Suprapubic skin (tissue), 4 donors: ENCODE measurements at places on chromosomes 6 and 20.

DNA sequence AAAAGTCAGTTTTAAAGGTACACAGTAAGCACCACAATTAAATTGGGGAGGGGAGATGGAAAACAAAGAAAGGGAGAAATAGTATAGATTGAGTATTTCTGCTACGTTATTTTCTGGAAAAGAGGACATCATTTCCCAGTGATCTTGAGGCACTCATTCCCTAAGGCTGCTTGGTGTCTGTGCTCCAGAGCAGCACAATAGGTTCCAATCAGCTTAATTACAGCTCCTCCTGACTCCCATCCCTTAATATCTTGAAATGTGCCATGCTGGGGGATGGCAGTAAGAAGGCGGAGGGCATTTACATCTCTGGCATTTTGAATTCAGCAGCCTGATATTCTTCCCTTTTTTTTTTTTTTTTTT, 39.5 kb upstream of the BEND3 start:
- no peak overlapping the region for H3K27ac ChIP-seq
- H3K36me3 ChIP-seq, result no peaks in the 10 kb centered on the region
- no peaks in the 10 kb centered on the region for H3K4me1 ChIP-seq
- DNase-seq, result no peak
- H3K27me3 ChIP-seq, result no peaks in the 10 kb centered on the region

DNA sequence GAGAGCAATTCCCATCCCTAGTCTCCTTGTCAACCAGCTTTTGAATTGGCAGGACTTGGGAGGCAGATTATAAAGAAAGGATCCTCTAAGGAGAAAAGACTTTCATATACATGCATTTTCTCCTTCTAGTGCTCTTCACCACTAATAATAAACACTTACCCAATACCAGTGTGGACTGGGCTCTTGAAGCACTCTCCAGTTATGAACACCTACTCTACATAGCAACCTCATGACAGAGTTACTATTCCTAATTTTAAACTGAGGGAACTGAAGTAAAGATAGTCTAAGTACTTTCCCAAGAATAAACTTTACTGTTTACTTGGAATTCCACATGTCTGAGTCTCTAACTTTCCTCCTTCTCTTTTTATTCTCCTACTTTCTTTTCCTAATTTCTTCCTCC, 4.8 kb downstream of the COL9A1 start:
- no peaks in the 10 kb centered on the region for H3K4me1 ChIP-seq
- no peak overlapping the region for H3K27ac ChIP-seq
- H3K4me3 ChIP-seq, result no peak overlapping the region
- no peak for DNase-seq
- peaks cover 15% of the 10 kb centered on the region for H3K27me3 ChIP-seq

DNA sequence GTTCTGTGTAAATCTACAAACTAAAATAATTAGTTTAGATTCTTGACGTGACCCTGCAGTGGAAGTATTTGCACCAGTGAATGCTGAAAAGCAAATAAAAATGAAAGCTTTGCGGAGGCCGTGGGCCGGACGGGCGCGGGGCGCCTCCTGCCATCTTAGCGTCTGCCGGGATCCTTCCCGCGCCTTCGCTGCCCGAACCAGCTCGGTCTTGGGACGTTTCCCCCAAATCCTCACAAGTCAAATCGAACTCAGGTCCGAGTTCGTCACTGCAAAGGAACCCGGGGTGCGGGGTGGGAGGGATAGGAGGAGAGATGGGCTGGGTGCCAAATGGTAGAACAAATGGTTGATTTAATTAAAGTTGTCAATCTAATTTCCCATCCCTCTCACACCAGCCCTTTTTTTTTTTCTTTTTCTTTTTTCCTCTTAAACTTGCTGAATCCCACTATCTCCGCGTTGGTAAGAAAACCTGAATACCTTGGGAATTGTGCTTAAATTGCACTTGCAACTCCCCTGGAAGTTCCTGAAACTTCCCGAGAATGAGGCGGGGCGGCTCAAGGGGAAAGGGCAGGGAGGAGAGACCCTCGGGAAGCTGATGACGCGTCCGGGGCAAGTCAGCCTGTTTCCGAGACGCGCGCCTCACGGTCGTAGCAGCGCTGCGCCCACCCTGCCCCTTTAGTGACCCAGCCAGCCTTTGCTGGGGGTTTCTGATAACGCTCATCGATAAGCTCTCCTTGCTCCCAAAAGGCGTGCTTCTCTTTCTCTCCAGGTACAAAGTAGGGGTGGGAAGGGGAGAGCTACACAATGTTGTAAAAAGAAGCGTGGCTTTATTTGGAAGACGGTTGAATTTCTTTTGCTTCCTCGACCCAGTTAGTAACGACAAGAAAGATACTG, 1.8 kb downstream of the GJA1 start:
- peak overlapping the region; percentile 91 for H3K27ac ChIP-seq
- peak; percentile 76 for DNase-seq
- no peaks in the 10 kb centered on the region for H3K27me3 ChIP-seq
- no peaks in the 10 kb centered on the region for H3K36me3 ChIP-seq
- peaks cover 42% of the 10 kb centered on the region for H3K4me1 ChIP-seq

DNA sequence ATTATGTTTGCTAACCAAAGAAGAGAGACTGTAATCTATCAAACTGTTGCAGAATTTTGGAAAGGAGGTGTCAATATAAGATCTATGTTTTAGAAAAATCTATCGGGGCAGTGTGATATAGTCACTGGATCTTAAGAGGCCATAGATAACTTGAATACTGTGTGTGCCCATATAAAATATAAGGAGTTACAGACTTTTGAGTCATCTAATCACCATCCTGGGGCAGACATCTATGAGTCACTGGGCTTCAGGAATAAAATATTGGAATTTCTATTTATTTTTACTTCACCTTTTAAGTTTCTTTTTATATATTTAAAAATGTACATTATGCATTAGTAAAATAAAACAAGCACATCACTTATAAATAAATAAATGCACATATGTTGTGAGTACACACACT, 509.3 kb upstream of the MAN1A1 start:
- H3K4me1 ChIP-seq, result no peaks in the 10 kb centered on the region
- DNase-seq, result no peak
- no peaks in the 10 kb centered on the region for H3K27me3 ChIP-seq
- H3K4me3 ChIP-seq, result no peak overlapping the region
- H3K27ac ChIP-seq, result no peak overlapping the region

- no peaks in the 10 kb centered on the region for H3K36me3 ChIP-seq
- H3K4me1 ChIP-seq, result peaks cover 11% of the 10 kb centered on the region
- H3K27me3 ChIP-seq, result peaks cover 5% of the 10 kb centered on the region
Measured at GRCh38 chr6:40545954-40546353, 41.2 kb downstream of the LRFN2 start.

DNA sequence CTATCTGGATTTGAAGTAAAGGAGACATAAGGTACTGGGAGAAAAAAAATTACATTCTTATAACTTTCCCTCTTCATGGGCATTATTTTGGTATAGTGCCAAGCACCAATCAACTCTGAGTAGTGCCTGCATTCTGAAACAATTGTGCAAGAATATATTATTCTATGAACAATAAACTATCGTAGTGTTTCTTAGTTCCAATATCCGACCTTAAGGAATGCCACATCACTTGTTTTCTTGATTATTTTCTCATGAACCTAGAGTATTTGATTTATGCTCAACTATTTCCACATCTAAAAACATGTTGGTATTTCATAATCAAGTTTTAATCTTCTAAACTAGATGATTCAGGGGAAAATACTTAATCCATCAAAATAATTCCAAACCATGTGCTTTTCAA, 294.4 kb upstream of the TBX18 start:
- DNase-seq, result no peak
- H3K27ac ChIP-seq, result no peak overlapping the region
- H3K36me3 ChIP-seq, result no peaks in the 10 kb centered on the region
- no peaks in the 10 kb centered on the region for H3K4me1 ChIP-seq
- no peaks in the 10 kb centered on the region for H3K27me3 ChIP-seq

DNA sequence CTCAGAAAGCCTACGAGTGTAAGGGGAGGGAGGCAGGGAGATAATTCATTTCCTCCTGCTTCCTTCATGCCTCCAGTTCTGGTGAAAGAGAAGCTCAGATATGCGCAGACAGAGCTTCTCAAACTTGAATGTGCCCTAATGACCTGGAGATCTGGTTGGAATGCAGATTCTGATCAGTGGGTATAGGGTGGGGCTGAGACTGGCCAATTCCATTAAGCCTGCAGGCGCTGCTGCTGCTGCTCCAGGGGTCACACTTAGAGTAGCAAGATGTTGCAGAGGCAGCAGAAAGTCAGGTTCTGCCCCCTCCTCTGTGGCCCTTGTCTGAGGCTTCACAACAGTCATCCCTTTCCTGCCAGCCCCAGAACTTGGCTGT, 161.0 kb downstream of the DHX35 start:
- no peak overlapping the region for H3K4me3 ChIP-seq
- no peak overlapping the region for H3K27ac ChIP-seq
- H3K36me3 ChIP-seq, result no peaks in the 10 kb centered on the region
- H3K4me1 ChIP-seq, result no peaks in the 10 kb centered on the region
- H3K27me3 ChIP-seq, result peaks cover 28% of the 10 kb centered on the region

GRCh38 chr20:35702824-35703695, 3.9 kb downstream of the ROMO1 start:
- H3K4me3 ChIP-seq, result no peak overlapping the region
- H3K4me1 ChIP-seq, result peaks cover 19% of the 10 kb centered on the region
- H3K36me3 ChIP-seq, result peaks cover 56% of the 10 kb centered on the region

DNA sequence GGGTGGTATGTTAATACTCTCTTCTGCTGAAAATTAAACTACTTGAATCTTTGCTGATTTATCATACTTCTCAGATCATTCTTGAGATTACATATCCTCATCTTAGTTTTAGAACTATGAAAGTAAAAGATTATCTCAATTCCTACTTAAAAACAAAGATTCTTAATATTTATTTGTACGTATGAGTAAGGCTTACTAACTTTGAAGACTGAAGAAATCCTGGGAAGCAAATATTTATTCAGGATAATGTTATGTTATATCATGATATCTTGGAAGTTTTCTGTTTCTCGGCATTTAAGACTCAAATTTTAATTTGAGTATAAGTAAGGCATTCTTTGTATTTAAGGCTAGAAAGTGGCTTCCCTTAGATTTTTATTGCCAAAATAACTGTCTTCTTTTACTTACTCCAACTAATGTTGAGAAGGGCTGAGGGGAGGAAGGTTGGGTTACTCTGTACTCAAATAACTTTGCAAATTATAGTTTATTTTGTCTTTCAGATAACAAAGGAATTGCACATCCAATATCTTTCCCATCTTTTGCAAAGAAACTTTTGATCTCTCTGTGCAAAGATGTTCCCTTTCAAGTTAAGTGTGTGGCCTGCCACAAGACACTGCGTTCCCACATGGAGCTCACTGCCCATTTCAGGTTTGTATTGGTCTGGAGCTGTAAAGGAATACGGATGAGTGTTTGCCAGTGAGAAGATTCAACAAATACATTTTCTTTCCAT, 30.5 kb upstream of the BAG2 start:
- no peaks in the 10 kb centered on the region for H3K4me1 ChIP-seq
- H3K27me3 ChIP-seq, result no peaks in the 10 kb centered on the region
- H3K27ac ChIP-seq, result no peak overlapping the region
- no peak overlapping the region for H3K4me3 ChIP-seq
- no peak for DNase-seq
- peaks cover 28% of the 10 kb centered on the region for H3K36me3 ChIP-seq

DNA sequence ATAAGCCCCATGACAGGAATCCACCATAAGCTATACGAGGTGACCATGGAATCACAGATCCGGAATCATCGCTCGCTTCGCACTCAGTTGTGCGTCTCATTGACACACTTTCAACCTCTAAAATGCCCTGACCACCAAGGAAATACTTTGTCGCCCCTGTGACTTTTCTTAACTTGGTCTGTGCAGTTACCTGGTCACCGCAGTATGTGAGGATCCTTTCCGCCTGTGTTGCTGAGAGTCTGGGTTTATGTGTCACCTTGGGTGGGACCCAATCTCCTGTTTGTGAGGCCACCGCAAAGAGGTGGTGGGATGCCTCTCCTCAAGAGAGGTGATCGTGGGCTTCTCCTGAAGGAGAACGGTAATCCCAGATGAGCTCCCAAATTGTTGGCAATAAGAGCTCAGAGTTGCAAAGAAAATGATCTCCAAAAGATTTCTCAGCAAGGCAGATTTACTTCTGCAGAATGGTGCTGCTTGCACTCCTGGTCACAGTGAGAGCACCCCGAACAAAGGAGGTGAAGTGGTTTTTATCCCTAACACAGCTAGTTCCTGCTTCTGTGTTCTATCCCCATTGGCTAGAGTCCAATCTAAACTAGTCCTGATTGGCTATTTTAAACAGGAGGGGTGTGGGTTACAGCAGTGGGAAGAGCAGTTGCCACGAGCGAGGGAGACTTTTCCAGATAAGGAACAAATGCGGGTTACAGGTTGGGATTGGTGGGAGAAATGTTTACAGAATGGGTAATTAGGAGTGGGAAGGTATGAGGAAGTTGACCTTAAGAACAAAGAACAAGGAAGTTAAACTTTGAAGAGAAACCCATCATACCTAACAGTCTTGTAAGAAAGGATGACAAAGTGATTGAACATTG, 9.1 kb upstream of the ZNFX1 start:
- no peaks in the 10 kb centered on the region for H3K27me3 ChIP-seq
- no peak overlapping the region for H3K27ac ChIP-seq
- H3K4me1 ChIP-seq, result peaks cover 11% of the 10 kb centered on the region
- H3K36me3 ChIP-seq, result peaks cover 95% of the 10 kb centered on the region

- peaks cover 3% of the 10 kb centered on the region for H3K4me1 ChIP-seq
- no peak for DNase-seq
- no peak overlapping the region for H3K27ac ChIP-seq
- no peaks in the 10 kb centered on the region for H3K36me3 ChIP-seq
- H3K27me3 ChIP-seq, result no peaks in the 10 kb centered on the region
Measured at GRCh38 chr6:143198312-143198711, 137.6 kb downstream of the AIG1 start.

DNA sequence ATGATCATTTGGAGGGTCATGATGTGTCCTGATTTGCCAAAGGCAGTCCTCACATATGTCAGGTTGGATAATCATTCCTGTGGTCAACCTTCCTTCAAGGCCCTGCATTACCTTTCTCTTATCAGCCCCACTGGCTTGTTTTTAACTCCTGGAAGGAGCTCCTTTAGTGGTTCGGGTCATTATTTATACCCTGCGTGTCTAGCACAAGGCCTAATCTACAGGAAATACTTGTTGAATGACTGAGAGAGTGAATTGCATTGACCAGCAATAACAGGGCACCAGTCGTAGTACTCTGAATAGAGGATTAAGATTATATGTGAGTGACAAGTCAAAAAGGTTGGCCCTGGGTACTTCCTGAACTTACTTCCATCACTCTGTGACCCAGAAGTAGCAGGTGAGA, 4.5 kb downstream of the HIVEP2 start:
- no peaks in the 10 kb centered on the region for H3K27me3 ChIP-seq
- no peak overlapping the region for H3K27ac ChIP-seq
- peaks cover 44% of the 10 kb centered on the region for H3K4me1 ChIP-seq
- H3K4me3 ChIP-seq, result no peak overlapping the region
- DNase-seq, result no peak
